Ovary (tissue), 10 donors: ENCODE measurements at places on chromosomes 2 and 18. TPM values are rescaled to one million over a fixed set of nuclear protein-coding genes. Genes with fewer than 3 reads are reported as not detected.

Gene QPCT
- 1.5 TPM for polyA plus RNA-seq

Gene CRYBA2
- not detected for polyA plus RNA-seq

Gene RAB6C
- 0.08 TPM for polyA plus RNA-seq

Gene CPLX4
- not detected for polyA plus RNA-seq

Gene PCARE
- 0.50 TPM for polyA plus RNA-seq

Gene RTP5
- polyA plus RNA-seq, result not detected

Gene SMYD1
- not detected for polyA plus RNA-seq

Gene CFAP65
- polyA plus RNA-seq, result not detected

Gene REG1B
- polyA plus RNA-seq, result not detected

Gene PLCD4
- polyA plus RNA-seq, result 0.21 TPM

Gene AMER3
- not detected for polyA plus RNA-seq

Gene KCNF1
- not detected for polyA plus RNA-seq

Gene TLX2
- not detected for polyA plus RNA-seq

Gene HES6
- polyA plus RNA-seq, result 2.0 TPM

Gene VWA3B
- polyA plus RNA-seq, result 1.1 TPM

Gene CIDEA
- 0.15 TPM for polyA plus RNA-seq

Gene RGPD3
- 0.12 TPM for polyA plus RNA-seq
